Activated T-helper 1 cell treated with Interleukin-2 at 50 U/mL for 16 hours (primary cell): ENCODE measurements at places on chromosomes 11 and 22.

- no peak for DNase-seq
Observed at GRCh38 chr11:118660681-118661424, 18.6 kb downstream of the TREH start.

GRCh38 chr11:1792461-1792860 is 28.7 kb upstream of the CTSD start:
- no peak for DNase-seq

DNA sequence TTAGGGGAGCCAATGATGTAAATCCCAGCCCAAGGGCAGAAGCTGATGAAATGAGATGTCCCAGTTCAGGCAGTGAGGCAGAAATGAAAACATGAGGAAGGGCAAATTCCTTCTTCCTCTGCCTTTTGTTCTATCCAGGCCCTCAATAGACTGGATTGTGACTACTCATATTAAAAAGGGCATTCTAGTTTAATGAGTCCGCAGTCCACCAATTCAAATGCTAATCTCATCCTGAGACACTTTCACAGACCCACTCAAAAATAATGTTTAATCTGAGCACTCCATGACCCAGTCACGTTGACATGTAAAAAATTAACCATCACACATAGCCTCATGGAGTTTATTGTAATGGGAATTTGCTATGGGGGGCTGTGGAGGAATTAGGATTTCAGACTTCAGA is 717.9 kb downstream of the OPCML start:
- DNase-seq: no peak

- no peak for DNase-seq
Observed at GRCh38 chr11:122093731-122094275, 22.2 kb downstream of the BLID start.

GRCh38 chr11:11969380-11970215 is 38.8 kb downstream of the DKK3 start:
- DNase-seq: no peak

- no peak for DNase-seq
Observed at GRCh38 chr11:94786264-94787126, 18.3 kb downstream of the AMOTL1 start.

DNA sequence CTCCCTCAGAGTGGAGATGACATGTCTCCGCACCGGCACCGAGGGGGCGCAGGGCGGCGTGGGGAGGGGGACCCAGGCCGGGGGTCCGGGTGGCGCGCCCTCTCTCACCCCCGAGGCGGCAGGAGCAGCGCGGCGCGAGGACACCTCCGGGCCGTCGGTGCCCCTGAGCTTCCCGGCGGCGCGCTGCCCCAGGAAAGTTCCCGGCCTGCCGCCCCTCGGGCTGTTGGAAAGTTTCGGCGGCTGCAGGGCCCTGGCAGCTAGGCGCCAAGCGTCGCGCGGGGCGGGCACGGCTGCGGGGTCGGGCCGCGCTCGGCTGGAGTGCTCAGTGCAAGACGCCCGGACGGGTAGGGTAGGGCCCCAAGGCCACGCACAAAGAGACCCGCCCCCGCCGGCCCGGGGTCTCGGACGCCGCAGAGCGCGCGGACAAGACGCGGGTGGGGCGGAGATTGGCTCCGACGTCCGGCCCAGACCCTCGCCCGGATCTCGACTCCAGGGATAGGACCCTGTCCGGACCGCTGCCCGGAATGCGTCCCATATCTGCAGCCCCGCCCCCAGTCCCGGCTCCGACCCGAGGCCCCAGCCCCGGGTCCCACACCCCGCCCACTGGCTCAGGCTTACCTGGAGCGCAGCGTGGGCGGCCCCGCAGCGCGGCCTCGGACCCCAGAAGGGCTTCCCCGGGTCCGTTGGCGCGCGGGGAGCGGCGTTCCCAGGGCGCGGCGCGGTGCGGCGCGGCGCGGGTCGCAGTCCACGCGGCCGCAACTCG is 471 bp downstream of the ARVCF start:
- no peak for DNase-seq

- no peak for DNase-seq
Observed at GRCh38 chr22:46105494-46106278, 44.6 kb upstream of the PPARA start.

GRCh38 chr11:34819740-34820482 is 96.3 kb downstream of the APIP start:
- DNase-seq: no peak

GRCh38 chr22:49712195-49712791 is 115.4 kb downstream of the BRD1 start:
- no peak for DNase-seq

DNA sequence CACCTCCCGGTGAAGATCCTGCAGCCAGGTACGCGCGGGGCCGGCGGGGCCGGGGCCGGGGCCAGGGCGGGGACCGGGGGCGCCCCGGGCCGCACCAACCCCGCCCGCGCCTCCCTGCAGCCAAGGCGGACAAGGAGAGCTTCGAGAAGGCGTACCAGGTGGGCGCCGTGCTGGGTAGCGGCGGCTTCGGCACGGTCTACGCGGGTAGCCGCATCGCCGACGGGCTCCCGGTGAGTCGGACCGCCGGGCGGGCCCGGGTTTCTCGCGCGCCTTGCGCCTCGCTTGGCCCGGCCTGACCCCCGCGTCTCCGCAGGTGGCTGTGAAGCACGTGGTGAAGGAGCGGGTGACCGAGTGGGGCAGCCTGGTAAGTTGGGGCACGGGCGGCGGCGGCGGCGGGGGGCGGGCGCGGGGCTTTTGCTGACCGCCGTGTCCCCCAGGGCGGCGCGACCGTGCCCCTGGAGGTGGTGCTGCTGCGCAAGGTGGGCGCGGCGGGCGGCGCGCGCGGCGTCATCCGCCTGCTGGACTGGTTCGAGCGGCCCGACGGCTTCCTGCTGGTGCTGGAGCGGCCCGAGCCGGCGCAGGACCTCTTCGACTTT is 531 bp downstream of the PIM3 start:
- no peak for DNase-seq

DNA sequence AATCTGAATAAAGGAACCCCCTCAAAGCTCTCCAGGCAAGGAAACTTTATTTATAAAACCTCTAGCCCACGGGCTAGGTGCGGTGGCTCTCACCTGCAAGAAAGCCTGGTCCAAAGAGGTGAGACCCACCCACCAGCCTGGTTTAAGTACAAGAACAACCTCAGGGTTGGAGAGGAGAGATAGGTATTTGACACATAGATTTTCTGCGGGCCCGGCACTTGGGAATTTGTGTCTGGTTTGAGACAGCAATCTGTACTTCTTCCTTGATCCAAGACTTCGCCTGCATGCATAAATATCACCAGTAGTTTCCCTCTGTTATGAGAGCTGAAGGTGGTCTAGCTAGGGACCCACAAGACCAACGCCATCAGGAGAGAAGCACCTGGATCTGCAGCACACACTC is 73.2 kb upstream of the CAPRIN1 start:
- DNase-seq: no peak

DNA sequence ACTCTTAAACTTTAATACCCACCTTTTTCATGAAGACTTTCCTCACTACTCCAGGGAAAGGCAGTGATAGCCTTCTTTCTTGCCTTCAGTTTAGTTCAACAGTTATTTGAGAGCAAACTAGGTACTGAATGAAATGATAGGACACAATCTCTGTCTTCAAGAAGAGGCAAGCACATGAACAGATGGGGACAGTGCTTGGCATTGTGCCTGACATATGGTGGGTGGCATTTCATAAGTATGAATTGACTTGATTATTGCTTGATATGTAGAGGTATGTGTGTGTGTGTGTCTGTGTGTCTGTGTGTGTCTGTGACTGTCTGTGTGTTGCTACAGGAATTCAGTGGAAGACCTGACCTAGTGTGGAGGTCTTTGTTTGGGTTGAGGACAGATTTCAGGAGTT is 504.1 kb downstream of the NELL1 start:
- no peak for DNase-seq

DNA sequence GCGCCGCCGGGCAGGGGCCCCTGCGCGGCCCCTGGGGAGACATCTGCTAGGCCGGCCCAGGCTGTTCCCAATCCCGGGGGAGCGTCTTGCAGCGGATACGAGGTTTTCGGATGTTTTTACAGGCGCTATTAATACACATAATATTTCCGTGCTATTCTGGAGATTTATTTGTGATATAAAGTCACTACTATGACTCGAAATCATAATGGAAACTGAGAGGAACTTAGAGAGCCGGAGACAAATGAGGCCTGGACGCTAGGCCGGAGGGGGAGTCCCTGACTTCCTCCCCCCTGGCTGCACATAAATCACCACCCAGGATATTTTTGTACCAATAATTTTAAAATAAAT is 91.7 kb upstream of the ANO1 start:
- DNase-seq: no peak

GRCh38 chr11:70828593-70829082 is 423.7 kb downstream of the SHANK2 start:
- no peak for DNase-seq

DNA sequence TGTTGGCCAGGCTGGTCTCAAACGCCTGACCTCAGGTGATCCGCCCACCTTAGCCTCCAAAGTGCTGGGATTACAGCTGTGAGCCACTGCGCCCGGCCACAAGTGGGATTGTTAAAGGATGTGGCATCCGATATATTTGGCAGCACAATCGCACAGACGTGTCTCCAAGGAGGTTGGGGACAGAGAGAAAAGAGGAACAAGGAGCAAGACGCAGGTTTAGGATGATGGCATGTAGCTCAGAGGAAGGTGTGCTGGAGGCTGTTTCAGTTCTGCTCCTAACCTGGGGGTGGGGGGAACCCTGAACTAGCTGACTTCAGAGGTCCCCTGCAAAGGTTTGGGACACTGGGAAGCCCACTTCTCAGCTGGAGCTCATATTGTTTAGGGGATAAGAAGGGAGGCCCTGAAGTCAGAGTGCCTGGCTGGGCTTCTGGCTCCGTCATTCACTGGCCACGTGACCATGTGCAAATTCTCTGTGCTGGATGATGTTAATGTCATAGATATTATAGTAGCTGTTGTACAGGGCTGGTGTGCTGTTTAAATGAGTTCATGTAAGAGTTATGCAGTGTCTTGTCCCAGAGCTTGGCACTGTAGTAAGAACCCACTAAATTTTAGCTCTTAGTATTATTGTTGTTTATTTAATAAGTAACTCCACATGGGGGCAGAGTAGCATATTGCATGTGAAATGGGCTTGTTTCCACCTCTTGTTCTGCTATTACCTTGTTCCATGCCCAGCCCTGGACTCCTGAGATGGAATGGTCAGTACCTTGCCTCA is 129.7 kb downstream of the ST3GAL4 start:
- no peak for DNase-seq

DNA sequence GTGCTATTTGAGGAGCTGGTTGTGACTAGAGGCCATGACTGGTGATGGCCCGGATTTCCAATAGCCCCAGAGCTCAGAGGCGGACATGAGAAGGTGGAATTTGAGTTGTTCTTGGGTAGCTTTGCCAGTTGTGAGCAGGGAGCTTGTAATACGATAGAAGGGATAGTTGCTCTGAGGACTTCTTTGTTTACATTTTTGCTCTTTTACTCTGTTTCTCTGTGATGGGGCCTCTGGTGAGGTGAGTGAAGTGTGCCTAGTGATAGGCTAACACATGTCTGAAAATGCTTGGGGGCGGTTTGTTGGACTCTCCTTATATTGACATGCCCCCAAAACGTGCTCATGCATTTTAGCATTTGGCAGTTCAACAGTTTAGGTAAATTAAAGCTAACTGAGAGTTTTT is 365.1 kb downstream of the DDX10 start:
- no peak for DNase-seq

DNA sequence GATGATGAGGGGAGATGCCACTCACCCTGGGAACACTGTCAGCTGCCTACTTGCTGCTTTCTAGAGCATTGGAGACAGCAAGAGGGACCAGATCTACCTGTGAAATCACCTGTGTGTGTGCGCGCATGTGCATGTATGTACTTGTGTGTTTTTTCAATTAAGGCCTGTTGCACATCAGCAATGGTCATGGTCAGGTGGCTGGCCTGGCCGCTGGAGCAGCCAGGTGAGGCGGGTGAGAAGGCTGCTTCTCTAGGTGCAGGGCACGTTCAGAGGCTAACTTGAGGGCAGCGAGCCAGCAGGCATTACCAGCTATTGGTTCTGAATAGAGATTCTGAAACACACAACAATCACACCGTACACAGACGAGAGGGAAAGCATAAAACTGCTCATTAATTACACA is 65.1 kb downstream of the PARVG start:
- no peak for DNase-seq

DNA sequence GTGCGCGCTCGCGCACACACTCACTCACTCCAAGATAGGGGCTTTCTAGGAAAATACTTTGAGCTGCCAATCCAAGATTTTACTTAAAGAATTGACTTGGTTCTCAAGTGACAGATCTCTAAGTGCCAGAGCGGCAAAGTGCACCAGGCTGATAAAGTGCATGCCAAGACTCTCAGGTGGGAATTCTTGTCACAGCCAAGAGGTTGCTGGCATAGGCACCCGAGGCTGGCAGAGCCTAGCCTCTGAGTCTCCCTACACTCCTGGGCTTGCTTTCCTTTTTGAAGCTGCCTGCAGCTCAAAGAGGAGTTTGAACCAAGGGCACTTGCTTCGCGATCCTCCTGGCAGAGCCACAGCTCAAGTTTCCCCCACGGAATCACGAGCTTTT is 2.5 kb upstream of the ADM start:
- DNase-seq: no peak

DNA sequence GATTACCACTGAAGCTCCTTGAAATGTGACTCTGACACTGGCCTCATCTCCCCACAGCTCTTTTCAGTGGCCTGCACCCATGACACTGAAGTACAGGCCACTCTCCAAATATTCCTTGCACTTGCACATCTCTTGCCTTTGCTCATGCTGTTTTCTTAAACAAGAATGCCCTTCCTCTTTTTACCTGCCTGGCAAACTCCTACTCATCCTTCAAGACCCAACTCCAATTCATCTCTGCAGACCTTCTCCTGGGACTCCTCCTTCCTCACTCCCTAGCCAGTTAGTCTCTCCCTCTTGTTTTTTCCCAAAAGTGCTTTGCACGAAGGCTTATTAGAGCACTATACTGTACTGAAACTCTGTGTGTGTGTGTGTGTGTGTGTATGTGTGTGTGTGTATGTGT is 2.6 kb downstream of the KCNE3 start:
- DNase-seq: no peak

DNA sequence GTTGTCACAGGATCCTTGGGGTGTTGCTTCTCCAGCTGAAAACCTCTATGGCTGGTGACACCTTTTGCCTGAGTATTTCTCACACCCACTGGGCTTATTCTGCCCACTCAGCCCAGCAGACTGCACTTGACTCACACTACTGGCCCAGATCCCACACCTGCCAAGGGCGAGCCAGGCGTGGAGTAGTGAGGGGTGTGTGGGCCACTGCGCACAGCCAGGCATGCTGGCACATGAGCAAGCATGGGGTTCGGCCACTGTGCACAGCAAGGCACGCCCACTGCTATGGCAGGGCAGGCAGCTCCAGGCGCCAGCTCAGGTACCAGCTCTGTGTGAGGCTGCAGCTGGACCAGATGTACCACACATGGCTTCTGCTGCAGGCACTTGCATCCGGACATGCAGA is 116.5 kb upstream of the MTNR1B start:
- no peak for DNase-seq

DNA sequence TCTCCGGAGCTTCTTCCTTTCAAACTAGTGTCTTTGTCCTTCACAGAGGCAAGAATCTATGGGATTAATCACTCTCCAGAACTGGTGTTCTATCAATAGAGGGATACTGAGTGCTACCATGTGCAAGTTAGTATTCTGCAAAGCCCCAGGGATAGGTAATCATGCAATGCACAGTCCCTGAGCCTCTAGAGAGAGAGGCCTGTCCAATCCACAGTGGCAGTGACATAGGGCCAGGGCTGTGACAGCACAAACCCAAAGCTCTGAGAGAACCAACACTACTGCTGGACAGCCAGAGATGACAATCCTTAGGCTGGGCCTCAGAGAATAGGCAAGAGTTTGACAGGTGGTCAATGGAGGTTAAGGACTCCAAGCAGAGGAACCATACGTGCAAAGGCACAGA is 66.8 kb upstream of the USP47 start:
- DNase-seq: no peak
